ENCODE measurements at places on chromosomes 7 and 10.

- no peak for DNase-seq
Observed at GRCh38 chr7:77403957-77404356, 12.2 kb downstream of the GSAP start.

- no peak for DNase-seq
Observed at GRCh38 chr7:138006106-138006505, 4.2 kb upstream of the CREB3L2 start.

DNA sequence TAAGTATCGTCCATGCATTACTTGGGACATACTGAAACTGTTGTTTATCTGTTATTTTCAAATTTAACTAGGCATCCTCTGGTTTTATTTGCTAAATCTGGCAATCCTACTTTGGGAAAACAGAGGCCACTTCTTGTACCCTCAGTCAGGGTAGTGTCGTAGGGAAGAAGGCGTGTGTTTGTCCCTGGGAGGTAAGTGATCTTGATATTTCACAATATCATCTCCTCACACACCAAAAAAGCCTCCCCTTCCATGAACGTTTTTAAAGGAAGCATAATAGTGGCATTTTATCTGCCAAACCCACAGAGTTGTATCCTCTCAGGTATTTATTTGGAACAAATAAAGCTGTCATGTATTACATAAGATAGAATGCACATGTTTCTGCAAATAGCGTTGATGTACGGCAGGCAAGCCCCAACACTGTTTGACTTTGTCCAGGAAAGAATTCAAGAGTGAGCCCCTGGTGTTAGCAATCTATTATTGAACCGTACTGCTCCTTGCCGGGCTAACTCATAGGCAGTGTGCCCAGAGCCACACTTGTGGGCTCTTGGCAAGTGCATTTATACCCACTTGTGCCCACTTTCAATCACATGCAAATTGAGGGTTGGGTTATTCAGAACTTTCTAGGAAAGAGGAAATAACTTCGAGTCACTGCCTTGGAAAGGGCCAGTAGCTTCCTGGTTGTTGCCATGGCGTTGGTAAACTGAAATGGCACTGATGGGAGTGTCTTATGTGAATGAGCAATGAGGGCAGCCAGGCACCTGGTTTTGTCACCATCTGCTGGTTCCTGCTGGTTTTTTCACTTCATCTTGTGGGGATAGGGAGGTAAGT lies 266.0 kb downstream of the USP6NL start:
- DNase-seq, result no peak

DNA sequence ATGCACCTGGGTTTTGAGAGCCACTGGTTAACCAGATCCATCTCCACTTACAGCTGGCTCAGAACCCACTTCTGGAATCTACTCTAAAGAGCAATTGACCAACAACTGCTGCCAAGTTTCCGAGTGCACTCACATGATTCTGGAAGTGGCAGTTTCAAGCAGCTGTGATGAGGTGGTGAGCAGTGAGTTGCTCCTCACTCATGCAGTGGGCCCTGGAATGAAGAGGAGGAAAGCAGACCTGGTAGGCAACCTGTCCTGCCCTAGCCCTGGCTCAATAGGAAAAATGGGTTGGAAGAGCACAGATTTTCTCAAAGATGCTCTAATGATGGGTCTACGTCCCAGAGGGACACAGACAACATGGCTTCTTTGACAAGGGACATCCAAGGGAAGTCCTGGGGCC lies 70.7 kb upstream of the NPY start:
- DNase-seq, result no peak
